ENCODE measurements at places on chromosomes 4 and X.

- no peak for DNase-seq
Observed at GRCh38 chrX:9557091-9557490, 92.2 kb downstream of the TBL1X start.

DNA sequence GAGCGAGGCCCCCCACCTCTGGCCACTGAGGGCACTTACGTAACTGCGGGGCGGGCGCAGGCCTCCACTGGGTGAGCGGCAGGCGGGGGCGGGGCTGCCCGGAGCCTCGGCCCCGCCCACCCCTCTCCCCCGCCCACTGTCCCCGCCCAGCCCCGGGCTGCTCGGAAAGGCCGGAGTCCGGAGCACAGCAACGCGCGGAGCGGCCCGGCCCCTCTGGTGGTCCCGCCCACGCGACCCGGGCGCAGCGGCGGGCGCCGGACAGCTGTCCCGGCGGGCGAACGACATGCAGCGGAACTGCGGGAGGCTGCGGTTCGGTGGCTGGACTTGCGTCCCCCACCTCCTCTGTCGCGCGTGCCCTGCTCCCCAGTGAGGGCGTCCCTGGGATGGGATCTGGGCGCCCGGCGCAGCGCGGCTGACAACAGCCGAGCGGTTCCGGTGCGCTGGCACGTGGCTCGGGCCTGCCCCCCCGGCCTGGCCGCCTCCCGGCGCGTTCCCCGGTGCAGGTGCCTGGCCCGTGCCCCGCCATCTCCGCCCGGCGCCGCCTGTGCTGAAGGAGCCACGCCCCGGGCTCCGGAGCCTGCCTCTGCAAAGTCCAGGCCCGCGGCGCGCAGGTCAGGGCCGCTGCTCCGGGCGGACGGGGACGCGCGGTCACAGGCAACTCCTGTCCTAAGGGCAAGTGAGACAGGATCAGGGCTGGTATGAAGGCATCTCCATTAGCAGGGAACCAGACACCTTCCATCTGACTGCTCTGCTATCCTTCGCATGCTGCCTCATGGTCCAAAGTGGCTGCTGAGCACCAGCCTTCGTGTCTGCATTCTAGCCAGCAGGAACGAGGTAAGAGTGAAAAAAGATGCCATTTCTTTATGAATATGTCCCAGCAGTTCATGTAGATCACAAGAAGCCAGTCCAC, 21.8 kb upstream of the JAKMIP1 start:
- no peak for DNase-seq

DNA sequence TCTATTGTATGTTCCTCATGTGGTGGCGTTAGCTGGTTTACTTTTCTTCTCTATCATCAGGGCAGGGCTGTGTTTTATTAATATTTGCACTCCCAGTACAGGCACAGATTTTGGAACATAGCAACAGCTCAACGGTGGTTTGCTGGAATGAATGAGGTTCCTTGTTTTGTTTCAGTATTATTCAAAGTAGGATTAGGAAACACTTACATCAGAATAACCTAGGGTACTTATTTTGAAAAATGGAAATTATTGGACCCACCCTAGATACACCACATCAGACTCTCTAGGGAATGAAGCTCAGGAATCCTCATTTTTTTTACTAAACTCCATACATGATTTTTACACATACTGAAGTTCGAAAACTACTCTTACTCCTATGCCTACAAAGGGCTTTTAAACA, 108.8 kb upstream of the ENPEP start:
- DNase-seq, result no peak

DNA sequence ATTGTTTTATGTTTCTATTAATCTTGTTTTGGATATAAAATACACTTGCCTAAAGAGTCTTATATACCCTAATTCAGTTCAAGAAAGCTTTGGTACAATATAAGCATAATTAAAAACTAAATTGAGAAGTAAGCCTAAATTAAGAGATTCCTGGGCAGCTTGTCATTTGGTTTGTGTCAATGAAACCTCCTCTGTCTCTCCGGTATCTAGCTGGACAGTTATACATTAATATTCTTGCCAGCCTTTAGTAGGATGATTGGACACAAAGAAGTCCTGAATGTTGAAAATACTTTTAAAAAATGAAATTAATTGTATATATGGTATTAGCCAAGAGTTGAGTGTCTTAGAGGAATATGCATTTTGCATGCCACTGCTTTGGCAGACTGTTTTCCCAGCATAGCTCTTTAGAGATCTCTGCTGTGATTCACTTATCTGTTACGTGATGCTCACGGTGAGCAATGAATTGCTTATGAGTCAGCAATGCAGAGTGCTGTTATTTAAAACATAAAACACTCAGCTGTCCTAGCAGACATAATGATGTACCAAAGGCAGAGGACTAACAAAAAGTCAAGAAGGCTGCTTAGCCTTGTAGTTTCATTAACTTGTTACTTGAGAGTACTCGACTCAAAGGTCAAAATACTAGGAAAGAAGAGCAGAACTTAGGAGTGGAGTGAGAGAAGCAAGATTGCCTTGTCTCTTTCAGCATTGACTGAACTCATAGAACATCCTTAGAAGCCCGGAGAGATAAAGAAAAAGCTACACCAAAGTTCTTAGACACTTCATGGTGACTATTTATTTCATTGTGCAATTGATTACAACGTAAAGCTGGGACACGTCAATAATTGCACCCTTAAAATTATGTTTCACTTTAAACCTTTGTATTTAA, 1296.1 kb upstream of the PCDH7 start:
- DNase-seq, result no peak

GRCh38 chr4:121758925-121759568, 5.9 kb downstream of the SMIM43 start:
- DNase-seq, result no peak

DNA sequence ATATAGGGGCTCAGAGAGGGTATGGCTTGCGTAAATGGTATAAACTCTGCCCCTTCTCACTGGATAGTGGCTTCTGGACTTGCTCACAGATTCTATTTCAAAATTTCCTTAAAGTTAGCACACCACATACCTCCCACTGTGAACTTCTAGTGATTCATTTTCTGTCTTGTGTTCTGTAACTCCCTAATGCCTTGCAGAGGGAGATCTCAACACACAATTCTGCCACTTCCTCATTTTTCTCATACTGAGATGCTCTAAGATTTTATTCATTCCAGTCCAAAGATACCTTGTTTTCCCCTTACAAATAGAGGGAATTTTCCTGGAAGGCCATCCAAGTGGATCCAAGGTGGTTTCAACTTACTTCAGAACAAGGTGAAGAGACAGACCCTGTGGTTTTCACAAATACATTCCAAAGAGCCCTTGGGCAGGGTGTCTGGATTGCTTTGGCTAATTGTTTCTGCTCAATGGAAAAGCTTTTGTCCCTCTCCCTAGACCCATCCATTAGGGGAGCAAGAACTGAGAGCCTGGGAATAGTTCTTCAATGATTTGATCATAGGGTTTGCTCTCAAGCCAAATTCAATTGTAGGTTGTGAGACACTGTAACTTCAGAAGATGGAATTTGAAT, 52.1 kb upstream of the CAPN6 start:
- no peak for DNase-seq

GRCh38 chr4:124083711-124084110, 628.8 kb downstream of the ANKRD50 start:
- DNase-seq, result no peak

- DNase-seq, result no peak
Observed at GRCh38 chr4:55993994-55994663, 45.4 kb downstream of the CEP135 start.

- no peak for DNase-seq
Observed at GRCh38 chr4:26174027-26174426, 146.8 kb upstream of the RBPJ start.

GRCh38 chr4:3243136-3243780, 5.7 kb upstream of the MSANTD1 start:
- DNase-seq, result no peak

- DNase-seq, result no peak
Observed at GRCh38 chr4:163550869-163551267, 56.4 kb downstream of the TMA16 start.

- no peak for DNase-seq
Observed at GRCh38 chr4:93199492-93199891, 629.1 kb upstream of the ATOH1 start.

DNA sequence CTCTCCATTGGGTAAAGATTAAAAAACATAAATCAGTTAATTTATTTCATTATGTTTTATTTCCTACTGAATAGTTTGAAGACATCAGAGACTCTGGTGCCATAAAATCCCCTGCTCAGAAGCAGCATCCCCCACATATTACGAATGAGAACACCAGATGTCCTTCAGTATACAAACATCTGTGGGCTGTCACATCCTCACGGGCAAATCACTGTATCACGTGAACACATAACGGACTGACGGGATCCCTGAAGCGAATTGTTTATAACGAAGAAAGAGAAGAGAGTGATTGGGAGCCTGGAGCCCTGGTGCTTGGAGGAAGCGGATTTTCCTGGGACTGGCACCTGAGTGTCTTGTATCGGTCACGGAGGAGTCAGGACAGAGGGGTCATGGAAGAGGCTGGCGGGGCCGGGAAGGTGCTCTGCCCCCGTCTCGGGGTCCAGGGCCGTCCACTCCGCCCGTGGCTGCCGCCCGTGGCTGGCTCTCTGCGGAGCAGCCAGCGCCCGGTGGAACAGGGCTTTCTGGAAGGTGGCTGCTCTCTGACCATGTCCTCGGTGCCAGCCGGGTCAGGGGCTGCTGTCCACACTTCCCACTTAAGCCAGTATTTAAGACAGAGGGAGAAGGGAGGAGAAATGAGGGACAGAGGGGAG, 452.7 kb upstream of the FAT1 start:
- DNase-seq, result no peak

- peak; percentile 21 for DNase-seq
Observed at GRCh38 chr4:41213625-41214135, 662 bp downstream of the APBB2 start.

GRCh38 chrX:132692066-132692465, 203.2 kb upstream of the MBNL3 start:
- no peak for DNase-seq

- no peak for DNase-seq
Observed at GRCh38 chr4:18041114-18041513, 19.6 kb upstream of the LCORL start.

- no peak for DNase-seq
Observed at GRCh38 chr4:149910604-149911350, 95.1 kb upstream of the IQCM start.

DNA sequence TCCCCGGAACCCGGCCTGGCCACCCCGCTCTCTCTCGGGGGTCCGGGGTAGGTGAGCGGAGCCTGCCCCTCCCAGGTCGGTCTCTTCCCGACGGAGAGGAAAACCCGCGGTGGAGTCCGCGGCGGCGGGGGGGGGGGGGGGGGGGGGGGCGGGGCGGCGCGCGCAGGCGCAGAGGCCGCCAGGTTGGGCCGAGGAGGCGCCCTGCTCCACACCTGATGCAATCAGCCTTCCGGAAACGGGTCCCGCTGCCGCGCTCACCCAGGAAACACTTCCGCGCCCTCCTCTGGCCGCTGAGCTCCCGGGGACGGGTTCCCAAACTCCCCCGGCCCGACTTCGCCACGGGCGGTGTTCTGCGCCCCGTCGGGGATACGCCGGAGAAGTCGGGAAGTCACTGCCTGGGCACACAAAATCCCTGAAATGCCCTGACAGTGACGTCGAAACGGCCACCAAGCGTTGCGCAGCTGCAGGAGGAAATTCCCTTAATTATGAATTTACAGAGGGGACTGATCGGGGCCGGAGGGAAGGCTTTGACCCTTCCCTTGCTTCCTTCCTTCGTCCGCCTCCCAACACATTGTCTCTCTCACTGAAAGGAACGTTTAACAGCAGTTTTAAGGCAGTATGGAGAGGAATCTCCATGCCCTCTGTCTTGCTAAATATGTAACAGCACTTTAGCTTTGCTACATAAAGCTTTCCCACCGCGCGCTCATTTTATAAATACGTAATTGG, 2.1 kb upstream of the APBB2 start:
- peak; percentile 73 for DNase-seq

DNA sequence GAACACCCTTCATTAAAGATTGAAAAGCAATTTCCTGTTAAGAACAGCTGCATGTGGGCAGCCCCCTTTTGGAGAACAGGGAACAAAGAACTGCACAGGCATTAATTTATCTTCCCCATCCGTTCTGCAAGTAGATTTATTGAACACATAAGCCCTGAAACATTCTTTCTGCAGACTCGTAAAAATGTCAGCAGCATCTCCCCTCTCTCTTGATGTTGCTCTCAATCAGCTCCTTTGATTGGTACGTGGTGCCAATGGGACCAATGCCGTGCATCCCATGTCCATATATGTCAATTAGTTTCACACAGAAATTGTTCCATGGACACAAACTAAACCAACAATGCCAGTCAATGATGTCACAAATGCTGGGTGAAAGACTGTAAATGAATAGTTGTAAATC, 228.5 kb upstream of the RASGEF1B start:
- DNase-seq, result no peak

DNA sequence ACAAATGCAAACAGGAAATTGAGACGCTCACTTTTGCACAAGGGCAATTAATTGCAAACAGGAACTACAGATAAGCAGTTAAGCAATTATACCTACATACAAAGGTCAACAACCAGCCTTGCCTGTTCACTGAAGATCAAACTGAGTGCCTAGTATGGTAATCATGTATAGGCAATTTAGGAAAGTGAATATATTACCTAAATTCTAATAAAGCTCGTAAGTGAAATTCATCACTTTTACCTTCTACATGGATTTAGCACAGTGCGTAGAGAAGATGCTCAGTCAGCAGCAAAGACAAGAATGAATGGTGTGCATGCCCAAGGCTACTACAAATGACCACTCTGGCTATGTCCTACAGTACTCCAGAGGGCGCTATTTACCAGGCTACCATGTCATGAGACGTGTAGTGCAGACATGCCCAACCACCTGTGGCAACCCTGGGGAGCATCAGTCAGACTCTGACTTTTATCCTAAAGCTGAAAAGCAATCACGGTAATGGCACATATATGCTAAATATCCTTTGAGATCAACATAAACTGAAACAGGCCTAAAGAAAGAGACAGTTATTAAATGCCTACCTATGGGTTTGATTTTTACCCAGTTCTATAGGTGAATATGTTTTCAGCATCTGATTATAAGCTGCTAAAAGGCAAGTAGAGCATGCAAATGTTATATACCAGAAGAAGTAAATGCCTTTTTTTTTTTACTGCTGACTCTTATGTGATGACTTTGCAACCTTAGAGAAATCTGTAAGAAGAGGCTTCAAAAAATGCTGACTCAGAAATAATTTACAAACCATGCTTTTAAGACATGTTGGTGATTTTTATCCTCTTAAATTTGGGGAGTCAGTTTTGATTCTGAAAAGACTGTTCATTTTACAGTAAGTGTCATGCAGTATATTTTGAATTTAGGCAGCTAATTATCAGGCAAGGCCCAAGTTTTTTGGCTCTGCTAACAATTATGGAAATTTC, 178.0 kb downstream of the PPP3CA start:
- DNase-seq, result no peak

- no peak for DNase-seq
Observed at GRCh38 chr4:33226783-33227182, 2506.6 kb downstream of the PCDH7 start.

GRCh38 chr4:24867251-24867650, 45.6 kb downstream of the CCDC149 start:
- no peak for DNase-seq

- no peak for DNase-seq
Observed at GRCh38 chrX:68703369-68703768, 55.9 kb downstream of the STARD8 start.
